ENCODE measurements at places on chromosomes 13 and 19. TPM values are rescaled to one million over a fixed set of nuclear protein-coding genes. Genes with fewer than 3 reads are reported as not detected.

The RNF17 gene
- 0.20 TPM for total RNA-seq

The ZNF583 gene
- total RNA-seq = 5.8 TPM

- DNase-seq = no peak
Observed at GRCh38 chr19:13381827-13382632, 124.2 kb downstream of the CACNA1A start.

The MPV17L2 gene
- total RNA-seq = 6.3 TPM

DNA sequence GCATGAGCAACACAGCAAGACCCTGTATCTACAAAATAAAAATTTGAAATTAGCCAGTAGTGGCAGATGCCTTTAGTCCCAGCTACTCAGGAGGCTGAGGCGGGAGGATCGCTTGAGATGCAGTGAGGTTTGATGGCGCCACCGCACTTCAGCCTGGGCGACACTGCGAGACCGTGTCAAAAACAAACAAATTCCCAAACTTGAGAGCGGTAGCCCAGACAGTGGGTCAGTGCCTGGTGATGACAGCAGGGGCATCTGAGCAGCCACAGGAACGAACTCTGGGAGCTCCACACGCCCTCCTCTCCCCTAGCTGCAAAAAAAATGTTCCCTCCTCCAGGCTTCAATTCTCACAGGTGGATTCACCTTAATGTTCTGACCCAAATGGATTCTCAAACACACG, 14.1 kb downstream of the ZNF490 start:
- DNase-seq = no peak

DNA sequence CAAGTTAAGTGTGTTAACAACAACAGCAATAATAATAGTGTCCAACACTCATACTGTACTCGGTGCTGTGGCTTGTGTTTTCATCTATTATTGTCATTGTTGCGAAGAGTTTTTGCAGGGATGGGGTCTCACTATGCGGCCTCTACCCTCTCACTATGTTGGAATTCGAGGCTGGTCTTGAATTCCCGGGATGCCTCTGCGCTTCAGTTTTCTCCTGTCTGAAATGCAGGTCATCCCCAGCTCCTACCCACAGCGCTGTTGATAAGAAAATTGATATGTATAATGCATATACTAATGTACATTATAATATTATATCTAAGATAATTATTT, 4.9 kb upstream of the SBK3 start:
- no peak for DNase-seq

Measured in lung microvascular endothelial cell (primary cell).